Activated T-cell treated with anti-CD3 and anti-CD28 coated beads for 48 hours (primary cell): ENCODE measurements at places on chromosomes 5 and 9.

DNA sequence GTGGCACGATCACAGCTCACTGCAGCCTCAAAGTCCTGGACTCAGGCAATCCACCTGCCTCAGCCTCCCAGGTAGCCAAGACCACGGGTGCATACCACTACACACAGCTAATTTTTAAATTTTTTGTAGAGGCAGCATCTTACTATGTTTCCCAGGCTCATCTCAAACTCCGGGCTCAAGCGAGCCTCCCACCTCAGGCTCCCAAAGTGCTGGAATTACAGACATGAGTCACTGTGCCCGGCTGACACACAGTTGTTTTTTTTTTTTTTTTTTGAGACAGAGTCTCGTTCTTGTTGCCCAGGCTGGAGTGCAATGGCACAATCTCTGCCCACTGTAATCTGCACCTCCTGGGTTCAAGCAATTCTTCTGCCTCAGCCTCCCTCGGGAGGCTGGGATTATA, 70.1 kb upstream of the CNOT6 start:
- no peak for DNase-seq

DNA sequence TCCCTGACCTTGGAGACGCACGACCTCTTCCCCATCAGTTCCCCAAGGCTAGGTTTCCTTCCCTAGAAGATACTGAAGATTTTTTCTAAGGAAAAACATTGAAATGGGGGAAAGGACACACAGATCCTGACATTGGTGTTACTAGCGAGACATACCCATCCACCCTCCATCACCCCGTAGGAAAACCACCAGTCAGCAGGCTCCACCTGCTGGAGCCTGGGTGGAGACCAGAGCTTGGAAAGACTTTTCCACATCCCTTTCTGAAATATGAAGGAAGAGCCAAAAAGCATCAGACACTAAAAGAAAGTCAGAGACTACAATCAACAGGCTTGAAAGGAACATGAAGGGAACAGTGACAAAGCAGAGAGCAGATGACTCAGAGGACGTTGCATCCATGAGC, 638.0 kb downstream of the IRX1 start:
- no peak for DNase-seq

- DNase-seq: no peak
These were observed 91.1 kb upstream of the ARRDC3 start for GRCh38 chr5:91474201-91474600.

DNA sequence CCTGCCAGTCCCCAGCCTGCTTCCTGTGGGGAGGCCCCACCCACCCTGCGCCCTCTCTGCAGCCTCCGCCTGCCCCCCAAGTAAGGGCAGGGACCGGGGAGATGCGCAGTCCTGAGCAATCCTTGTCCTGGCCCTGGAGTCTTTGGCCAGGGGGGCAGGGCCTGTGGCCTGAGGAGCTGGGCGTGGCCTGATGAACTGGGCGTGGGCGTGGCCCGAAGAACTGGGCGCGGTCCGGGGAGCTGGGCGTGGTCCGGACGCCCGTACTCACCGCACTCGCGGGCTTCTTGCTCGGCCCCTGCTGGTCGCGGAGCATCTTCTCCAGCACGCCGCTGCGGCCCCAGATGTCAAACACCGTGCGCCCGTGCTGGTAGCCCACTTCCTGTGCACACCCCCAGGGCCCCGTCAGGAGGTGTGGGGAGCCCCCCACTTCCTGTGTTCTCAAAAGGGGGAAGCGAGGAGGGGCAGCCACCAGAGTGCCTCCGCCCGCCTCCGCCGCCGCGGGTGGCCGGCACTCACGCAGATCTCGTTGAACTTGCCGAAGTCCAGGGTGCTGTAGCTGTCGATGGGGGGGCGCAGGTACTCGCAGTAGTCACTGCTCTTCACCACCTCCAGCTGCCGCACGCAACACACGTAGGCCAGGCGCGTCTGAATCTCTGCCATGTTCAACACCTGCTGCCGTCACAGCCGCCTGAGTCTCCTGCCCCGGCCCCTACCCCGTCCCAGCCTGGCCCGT, 2.7 kb upstream of the NSMF start:
- DNase-seq: peak; percentile 85

GRCh38 chr9:114149765-114150340, 5.5 kb upstream of the COL27A1 start:
- no peak for DNase-seq

GRCh38 chr5:81162501-81162900, 70.6 kb upstream of the CKMT2 start:
- no peak for DNase-seq

GRCh38 chr5:67286006-67286405, 89.4 kb upstream of the CD180 start:
- no peak for DNase-seq

- no peak for DNase-seq
These were observed 48.4 kb downstream of the ACTBL2 start for GRCh38 chr5:57434227-57434640.

- DNase-seq: no peak
These were observed 396.7 kb downstream of the KCTD16 start for GRCh38 chr5:144567421-144567780.

GRCh38 chr9:129414993-129415941, 205.6 kb downstream of the C9orf50 start:
- no peak for DNase-seq

GRCh38 chr9:125758986-125759763, 12.0 kb downstream of the PBX3 start:
- no peak for DNase-seq

DNA sequence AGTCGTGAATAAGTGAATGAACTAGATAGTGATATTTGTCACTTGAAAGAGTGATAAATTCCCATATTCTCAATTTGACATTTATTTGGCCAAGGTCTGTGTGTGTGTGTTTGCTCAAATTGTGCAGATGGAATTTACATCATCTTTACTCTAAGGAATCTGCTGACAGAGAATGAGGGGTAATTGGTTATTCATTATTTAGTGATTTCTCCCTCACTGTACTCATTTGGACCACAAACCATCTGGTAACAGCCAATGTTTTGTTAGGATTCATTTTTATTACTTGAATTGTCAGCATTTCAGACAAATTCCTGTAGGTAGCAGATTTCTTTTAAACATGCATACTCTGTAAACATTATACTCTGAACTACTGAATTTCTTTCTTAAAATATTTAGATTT, 15.6 kb downstream of the VCAN start:
- DNase-seq: no peak

GRCh38 chr5:10655161-10655971, 91.5 kb downstream of the ANKRD33B start:
- DNase-seq: no peak

- DNase-seq: no peak
These were observed 126.9 kb upstream of the FSTL4 start for GRCh38 chr5:133739181-133739780.

- DNase-seq: no peak
These were observed 244.4 kb downstream of the RFX3 start for GRCh38 chr9:3281399-3281798.

- DNase-seq: no peak
These were observed 145.0 kb downstream of the SLC12A2 start for GRCh38 chr5:128228521-128228920.

GRCh38 chr5:176548967-176549444, at the start of gene CDHR2:
CDHR2 (plus strand) TSS chr5:176549342; CDS start chr5:176565353, 16,011 bp downstream.
- no peak for DNase-seq

DNA sequence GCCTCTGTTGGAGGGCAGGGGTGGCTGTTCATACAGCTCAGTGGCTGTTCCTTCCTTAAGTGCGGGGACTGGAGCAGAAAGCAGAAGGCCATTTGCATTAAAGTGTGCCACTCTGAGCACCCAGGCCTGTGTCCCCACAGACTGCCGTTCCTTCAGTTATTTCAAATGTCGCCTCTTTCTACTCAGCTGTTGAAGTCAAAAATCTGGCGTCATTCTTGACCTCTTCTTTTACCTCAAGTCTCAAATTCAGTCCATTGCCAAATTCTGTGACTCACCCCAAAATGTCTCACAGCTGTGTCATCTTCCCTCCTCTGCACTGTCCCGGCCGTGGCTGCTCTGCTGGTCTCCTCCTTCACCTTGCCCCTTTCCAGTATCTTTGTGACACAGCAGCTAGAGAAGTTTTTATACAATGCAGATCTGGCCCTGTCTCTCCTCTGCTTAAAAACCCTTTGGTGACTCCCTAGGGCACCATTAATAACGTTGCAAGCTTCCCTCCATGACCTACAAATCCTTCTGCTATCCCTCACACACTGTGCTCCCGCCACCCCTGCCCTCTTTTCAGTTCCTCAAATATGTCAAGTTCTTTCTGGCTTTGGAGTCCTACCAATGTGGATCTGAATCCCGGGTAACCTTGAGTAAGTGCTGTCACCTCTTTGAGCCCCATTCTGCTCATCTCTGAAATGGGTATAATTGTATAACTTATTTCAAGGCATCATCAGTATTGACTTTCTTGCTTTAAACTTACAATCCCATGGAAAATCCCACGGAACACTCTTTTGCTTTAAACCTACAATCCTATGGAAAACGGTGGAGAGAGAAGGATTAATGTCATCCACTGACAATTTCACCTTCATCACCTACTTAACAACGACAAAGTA, 98.3 kb upstream of the BOD1 start:
- DNase-seq: no peak

DNA sequence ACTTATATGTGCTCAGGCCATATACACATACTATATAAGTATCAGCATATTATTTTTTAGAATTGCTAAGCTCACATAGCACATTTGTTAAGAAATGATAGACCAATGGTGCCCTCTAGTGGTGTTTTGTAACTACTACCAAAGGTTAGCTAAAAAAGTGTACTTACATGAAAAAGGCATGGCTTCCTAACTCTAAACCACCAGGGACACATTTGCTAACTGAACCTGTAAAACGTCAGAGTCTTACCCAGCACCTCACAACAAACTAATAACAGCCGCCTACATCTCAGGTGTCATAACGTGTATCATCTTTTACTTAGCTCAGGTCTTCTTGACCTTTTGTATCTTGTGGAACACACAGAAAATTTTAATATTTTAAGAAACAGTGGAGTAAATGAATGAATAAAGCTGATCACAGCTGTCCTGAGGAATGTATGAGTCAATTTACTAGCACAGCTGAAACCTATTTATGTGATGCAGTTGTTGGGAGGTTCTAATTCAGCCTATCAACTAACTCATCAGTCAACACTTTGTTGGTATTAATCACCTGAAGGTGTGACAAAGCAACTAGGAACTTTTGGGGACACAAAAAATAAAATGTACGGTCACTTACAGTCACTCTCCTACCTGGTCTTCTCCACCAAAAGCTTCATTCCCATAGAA, 72.9 kb downstream of the BAAT start:
- no peak for DNase-seq

DNA sequence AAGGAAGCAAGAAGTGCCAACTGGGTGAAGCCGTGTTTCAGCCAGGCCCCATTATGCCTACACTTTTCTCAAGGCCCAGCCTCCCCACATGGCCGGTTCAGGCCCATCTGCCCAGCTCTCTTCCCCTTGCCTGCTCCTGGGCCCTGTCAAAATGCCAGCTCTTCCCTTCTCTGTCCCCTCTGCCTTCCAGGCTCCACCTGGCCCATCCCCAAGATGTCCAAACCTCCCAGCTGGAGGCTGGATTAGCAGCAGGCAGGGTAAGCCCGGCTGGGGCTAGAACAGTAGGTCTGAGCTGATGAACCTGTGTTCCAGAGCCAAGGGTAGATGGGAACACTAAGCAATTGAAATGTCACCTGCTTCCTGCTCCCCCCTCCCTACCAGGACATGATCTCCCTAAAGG, 64.1 kb upstream of the HSPA9 start:
- no peak for DNase-seq

GRCh38 chr5:167503926-167504720, 787.3 kb upstream of the WWC1 start:
- DNase-seq: no peak

DNA sequence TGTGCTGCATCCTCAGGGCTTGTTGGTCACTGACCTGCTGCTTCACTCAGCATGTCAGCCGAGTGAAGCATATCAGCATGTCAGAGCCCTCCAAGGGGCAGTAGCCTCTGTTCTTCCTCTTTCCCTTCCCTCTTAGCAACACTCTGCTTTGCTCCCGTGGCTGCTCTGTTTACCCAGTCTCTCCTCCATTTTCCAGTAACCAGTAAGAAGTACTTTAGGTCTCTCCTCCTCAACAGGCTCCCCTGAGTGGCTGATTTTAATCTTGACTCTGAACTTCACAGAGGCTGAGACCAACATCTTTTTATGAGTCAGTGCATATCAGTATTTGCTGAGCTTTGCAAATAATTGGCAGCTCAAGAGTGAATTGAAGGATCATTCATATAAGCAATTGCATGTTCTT, 18.6 kb upstream of the ADRB2 start:
- no peak for DNase-seq

- no peak for DNase-seq
These were observed 123.9 kb downstream of the SV2C start for GRCh38 chr5:76207120-76207519.

DNA sequence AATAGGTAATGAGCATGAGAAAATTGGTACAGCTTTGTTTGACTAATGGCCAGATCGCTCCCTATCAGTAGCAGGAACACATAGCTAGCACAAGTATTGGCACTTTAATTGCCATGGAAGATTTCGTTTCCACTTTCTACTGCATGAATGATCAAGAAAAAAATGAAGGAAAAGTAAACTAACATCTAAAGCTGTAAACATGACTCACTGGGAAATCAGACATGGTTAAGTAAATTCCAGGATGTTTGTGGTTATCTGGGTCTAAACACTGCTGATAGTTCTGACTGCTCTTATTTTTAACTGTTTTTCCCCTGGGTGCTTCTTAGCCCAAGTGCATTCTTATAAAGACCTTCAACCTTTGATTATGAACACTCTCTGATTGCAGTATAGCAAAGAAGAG, 388.9 kb downstream of the NR2F1-AS1 start:
- no peak for DNase-seq

DNA sequence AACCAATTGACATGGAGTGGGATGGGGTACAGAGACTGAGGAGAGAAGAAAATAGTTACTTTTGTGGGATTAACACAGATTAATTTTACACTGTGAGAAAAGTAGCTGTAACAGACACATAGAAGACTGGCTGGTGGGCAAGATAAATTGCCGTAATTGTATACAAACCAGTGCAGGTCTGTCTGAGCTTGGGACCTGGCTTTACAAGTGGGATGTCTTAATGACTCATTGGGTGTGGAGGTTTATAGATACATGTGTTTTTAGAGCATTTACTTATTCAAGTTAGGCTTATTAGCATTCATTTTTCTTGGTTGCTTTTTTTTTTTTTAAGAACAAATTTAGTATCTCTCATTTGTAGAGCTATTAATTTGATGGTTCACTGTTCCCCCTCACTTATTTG, 37.5 kb downstream of the SLC44A1 start:
- no peak for DNase-seq

- no peak for DNase-seq
These were observed 25.5 kb downstream of the TNPO1 start for GRCh38 chr5:72841756-72842535.

GRCh38 chr5:150113047-150113744, 26.8 kb upstream of the CSF1R start:
- no peak for DNase-seq

DNA sequence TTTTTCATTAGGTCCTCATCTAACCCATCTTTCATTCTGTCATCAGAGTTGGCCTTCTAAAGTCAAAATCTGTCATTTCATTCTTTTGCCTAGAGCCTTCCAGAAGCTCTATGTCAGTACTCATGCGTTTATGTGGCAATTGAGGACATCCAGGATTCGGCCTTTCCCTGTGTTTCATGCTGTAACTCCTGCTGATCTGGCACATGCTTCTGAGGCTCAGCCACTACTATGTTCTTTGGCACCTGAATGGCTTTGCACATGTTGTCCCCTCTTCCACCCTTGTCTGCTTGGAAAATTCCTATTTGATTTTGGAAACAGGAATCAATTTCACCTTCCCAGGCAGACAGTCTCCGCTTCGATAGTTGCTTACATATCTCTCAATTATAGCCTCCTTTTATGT, 84.9 kb downstream of the GDNF start:
- no peak for DNase-seq
